ENCODE measurements at places on chromosomes 4 and X.

DNA sequence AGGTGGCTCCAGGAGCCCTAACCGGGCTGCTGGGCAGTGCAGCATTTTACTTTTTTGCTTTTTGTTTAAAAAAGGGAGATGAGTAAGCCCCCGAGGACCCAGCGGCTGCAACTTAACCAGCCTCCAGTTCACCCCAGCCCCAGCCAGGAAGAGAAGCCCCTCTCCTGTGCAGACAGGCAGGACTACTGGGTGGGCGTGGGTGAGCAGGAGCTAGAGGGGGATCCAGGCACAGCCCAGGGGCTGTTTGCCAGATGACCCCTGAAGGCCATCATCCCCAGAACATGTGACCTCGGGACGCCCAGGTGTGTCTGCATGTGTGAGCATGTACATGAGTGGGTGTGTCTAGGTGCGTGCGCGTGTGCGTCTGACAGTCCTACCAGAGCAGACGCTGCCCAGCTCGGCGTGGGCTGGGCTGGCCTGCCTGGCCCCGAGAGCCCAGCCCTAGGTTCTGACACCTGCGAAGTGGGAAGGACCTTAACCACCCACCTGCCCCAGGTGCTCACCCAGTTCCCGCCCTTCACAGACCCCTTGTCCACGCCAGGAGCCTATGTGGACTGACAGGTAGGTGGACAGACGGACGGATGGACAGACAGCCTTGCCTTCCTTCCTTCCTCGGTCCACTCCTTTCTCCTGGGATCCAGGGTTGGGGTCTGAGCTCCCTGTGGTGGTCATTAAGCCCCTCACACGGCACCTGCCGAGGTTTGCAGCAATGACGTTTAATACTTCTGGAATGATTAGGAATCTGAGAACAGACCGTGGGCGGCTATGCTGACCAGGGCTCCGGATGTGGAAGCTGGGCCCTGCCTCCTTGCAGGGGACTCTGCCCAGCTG lies 7.8 kb upstream of the HAUS3 start:
- DNase-seq = peak; percentile 42

DNA sequence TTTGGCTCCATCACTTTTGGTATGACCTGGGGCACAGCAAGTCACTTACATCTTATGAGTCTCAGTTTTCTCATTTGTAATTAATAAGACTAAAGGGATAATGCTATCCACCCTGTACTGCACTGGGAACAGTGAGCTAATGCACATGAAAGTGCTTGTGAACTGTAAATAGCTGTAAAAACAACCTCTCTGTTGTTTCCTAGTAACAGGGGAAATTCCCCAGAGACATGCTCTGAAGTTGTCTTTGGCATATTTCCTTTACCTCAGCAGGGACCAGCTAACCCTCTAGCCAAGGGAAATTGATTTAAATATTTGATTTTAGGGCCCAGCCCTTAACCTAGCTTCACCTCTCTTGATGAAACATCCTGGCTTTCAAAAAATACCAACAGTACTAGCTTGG lies 6.1 kb upstream of the CYSLTR1 start:
- DNase-seq = no peak

DNA sequence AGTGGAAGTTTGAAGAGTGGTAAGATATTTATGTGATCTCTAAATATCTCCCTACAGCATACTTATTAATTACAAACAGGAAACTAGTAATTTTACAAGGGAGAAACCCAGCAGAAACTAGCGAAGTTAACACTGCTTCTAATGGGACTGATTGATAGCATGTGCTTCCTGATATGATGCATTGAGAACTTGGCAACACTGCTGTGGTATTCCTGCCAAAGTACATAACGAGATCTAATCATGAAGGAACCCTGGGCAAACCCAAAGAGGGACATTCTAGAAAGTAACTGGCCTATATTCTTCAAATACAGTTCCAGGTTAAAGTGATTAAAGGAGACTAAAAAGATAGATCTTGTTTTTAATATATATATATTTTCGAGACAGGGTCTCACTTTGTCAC lies 4.6 kb upstream of the GPR34 start:
- no peak for DNase-seq

GRCh38 chr4:21802406-21802805 lies 146.2 kb downstream of the KCNIP4 start:
- DNase-seq = no peak

GRCh38 chrX:151393514-151393913 lies 3.5 kb upstream of the VMA21 start:
- DNase-seq = no peak

DNA sequence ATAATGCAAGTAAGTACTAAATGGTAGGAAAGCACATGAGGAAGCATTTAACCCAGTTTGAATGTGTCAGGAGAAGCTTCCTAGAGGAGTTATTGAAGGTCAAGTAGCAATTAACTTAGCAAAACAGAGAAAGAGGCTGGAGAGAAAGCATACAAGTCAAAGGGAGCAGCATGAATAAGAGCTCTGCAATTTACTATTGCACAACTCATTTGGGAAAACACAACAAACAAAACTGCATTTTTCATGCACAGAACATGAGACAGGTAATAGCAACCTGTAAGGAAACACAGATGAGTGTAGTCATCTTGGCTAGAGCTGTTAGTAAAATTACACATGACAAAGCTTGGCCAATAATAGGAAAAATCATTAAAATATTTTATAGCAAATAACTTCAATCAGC lies 538.1 kb downstream of the PPP4R3C start:
- no peak for DNase-seq

Data from lower lobe of right lung (tissue), 2 donors.